ENCODE measurements at places on chromosomes 13 and 19.

DNA sequence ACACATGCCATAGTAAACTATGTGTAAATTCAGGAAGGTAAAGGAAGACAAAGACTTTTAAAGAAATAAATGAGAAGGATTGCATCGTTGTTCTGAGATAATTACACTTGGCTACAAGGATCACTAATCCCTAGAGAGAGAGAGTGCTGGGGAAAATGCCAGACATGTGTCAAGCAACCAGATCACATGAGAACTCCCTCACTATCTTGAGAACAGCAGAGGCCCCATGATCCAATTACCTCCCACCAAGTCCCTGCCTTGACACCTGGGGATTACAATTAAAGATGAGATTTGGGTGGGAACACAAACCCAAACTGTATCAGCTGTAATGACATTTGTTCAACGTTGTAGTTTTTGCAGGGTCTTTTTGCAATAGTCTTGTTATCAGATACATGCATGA lies 1600.9 kb upstream of the MIR17HG start:
- DNase-seq, result no peak

DNA sequence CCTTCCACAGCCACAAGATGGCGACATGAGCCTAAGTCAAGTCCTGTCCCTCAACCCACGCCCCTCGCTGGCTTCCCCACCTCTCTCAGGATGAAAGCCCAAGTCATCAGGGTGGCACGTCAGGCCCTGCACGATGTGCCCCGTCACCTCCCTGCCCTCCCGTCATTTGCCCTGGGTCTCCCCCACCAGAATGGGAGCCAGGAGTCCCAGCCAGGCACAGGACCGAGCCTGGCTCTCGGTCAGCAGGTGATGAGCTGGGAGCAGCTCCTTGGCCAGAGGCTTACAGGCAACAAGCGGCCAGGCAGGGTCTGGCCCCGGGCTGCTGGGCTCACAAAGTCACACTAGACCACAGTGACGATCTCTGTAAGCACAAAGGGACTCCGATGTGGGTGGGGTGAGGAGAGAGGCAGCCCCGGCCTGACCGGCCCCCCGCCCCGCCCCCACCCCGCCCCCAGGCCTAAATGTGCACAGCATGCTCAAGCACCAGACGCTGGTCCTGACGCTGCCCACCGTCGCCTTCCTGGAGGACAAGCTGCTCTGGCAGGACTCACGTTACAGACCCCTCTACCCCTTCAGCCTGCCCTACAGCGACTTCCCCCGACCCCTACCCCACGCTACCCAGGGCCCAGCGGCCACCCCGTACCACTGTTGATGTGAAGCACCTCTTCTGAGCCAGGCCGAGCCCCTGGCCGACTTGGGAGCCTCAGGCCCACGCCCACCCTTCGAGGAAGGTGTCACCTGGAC lies 7.3 kb downstream of the MRPL4 start:
- peak; percentile 70 for DNase-seq

DNA sequence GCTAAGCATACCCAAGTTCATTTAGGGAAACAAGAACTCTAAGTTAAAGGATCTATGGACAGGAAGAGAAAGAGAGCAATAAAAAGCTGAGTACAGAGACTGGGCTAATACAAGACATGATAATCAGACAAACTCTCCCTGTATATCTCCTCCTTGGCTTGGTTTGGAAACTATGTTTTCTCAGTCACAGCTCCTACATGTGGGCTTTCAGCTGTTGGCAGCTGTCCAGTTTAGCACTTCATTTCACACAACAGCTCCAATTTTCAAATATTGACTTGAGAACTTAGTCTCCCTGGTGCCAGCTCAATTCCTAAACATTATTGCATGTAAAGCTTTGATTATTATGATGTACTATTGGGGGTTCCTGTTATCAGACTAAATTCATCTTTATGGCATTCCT lies 222.8 kb upstream of the OBI1 start:
- no peak for DNase-seq

- no peak for DNase-seq
Observed at GRCh38 chr13:20313896-20314295, 81.8 kb upstream of the GJB6 start.

- DNase-seq, result no peak
Observed at GRCh38 chr13:94630858-94631257, 29.2 kb downstream of the GPR180 start.

GRCh38 chr19:42226886-42227285 lies 6.8 kb downstream of the ZNF526 start:
- no peak for DNase-seq

DNA sequence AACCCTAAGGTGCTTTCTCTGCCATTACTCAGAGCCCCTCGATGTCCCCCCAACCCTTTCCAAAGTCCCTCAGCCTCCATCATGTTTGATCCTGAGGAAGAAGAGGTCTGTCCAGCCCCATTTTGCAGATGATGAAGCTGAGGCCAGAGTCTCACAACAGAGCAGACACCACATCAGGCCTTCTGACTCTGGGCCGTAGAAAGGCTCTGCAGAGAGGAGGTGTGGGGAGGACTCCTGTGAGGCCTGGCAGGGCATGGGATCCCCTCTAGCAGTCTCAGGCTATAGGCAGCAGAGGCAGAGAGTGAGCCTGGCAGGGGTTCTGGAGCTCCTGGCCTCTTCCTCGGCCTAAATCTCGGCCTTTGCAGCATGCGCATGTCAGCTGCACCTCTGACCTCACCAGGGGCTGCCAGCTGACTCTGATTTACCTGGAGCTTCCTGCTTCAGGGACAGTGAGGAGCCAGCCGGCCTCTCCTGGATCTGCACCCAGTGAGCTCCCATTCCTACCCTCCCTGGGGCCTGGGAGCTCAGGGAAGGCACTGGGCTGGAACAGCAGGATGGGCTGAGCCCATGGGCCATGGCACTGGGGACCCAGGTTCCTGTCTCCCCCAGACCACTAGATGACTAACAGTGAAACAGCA lies 41.7 kb upstream of the VSTM2B start:
- no peak for DNase-seq

DNA sequence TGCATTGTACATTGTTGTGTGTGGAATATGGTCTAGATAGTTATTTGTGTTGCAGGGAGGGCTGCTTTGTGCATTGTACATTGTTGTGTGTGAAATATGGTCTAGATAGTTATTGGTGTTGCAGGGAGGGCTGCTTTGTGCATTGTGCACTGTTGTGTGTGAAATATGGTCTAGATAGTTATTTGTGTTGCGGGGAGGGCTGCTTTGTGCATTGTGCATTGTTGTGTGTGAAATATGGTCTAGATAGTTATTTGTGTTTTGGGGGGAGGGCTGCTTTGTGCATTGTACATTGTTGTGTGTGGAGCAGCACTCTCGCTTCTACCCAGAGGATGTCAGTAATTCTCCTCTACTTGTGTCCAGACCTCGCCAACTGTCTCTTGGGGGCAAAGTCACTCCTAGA lies 36.3 kb upstream of the ZNF835 start:
- no peak for DNase-seq

GRCh38 chr13:30593001-30593400 lies 24.7 kb upstream of the USPL1 start:
- DNase-seq, result no peak

- DNase-seq, result no peak
Observed at GRCh38 chr19:3133793-3134116, 2.1 kb upstream of the GNA15 start.

- no peak for DNase-seq
Observed at GRCh38 chr13:108155185-108156106, 59.9 kb downstream of the LIG4 start.

- DNase-seq, result no peak
Observed at GRCh38 chr19:56699552-56699951, 28.0 kb upstream of the ZNF835 start.

DNA sequence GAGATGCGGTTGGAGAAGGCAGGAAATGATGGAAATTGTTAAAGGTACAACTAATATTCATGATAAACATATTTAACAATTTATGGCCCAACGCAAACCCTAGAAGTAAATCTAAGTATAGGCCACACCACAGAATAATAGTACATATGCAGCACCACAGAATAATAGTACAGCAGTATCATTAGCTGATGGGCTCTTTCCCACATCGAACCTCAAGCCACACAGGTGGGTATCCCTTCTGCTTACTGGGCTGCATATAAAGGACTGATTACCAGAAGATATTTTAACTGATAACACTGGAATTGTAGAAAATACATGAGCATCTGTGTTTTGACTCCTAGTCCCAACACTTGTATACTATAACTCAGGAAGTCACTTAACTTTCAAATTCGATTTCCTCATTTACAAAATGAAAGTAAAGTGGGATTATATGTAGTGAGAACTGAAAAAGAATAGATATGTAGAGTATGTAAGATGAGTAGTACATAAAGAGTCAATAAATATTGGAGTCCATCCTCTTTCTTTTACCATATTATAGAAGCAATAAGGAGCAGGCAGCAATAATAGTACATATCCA lies 91.5 kb downstream of the TSC22D1 start:
- DNase-seq, result peak; percentile 13

GRCh38 chr13:24276861-24277260 lies 32.5 kb upstream of the C1QTNF9 start:
- no peak for DNase-seq

GRCh38 chr13:27352698-27353097 lies 71.7 kb upstream of the GTF3A start:
- no peak for DNase-seq

- DNase-seq, result no peak
Observed at GRCh38 chr19:48925240-48925843, 8.2 kb upstream of the DHDH start.

DNA sequence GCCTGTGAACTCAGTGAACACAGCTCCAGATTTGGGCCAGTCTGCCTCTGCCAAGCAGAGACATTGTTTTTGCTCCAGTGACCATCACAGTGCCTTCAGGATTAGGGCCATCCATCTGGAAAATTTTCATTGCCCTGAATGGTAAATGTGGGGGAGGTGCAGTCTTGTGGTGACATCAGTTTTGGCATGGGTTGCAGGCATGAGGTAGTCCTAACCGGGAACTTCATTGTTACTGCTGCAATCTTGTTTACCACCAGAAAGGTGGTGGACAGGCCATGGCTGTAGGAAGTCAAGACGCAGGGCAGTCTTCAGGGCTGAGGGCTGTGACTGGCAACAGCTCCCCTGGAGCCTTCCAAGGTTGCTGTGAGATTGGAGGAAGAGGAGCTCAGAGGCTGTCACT lies 55.2 kb downstream of the SPATA13 start:
- DNase-seq, result no peak

- no peak for DNase-seq
Observed at GRCh38 chr13:94317063-94317491, 162.4 kb downstream of the DCT start.

DNA sequence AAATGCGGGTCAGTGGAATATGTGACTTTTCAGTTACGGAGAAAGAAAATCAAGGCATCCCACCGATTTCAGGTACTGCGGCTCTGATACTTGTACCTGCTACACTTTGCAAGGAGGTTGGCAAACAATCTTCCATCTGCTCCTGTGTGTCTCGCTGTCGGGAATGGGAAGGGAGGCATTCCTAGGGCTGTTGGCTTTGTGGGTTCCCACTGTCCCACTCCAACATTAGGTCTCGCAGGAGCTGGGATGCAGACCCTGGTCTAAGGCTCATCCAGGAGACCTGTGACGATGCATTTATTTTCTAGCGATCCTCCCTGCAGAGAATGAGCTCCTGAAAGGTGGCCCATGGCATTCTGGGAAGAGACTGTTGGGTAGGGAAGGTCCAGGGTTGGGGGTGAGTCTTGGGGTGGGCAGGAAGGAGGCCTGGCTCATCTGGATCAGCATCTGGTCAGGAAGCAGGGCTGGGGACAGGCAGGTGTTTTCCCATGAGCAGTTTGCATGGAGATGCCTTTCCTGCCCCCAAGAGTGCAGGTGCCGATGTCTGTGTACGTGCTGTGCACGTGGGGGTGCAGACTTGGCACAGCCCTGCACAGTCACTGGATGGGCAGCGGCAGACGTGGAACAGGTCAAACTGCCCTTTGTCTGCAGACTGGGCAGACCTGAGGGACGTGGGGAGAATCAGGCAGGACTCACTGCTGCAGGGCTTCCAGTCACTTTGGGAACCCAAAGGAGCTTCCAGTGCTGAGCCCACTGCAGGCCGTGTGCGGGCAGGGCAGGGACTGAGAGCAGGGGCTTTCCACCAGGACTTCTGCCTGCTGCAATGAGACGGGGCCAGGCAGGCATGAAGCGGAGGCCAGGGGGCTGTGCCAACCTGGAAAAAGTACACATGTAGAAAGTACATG lies 152.4 kb downstream of the TEX29 start:
- DNase-seq, result no peak

GRCh38 chr19:10601999-10602329 lies 14.9 kb upstream of the AP1M2 start:
- DNase-seq, result no peak

GRCh38 chr19:22882797-22883196 lies 50.7 kb downstream of the ZNF723 start:
- no peak for DNase-seq

DNA sequence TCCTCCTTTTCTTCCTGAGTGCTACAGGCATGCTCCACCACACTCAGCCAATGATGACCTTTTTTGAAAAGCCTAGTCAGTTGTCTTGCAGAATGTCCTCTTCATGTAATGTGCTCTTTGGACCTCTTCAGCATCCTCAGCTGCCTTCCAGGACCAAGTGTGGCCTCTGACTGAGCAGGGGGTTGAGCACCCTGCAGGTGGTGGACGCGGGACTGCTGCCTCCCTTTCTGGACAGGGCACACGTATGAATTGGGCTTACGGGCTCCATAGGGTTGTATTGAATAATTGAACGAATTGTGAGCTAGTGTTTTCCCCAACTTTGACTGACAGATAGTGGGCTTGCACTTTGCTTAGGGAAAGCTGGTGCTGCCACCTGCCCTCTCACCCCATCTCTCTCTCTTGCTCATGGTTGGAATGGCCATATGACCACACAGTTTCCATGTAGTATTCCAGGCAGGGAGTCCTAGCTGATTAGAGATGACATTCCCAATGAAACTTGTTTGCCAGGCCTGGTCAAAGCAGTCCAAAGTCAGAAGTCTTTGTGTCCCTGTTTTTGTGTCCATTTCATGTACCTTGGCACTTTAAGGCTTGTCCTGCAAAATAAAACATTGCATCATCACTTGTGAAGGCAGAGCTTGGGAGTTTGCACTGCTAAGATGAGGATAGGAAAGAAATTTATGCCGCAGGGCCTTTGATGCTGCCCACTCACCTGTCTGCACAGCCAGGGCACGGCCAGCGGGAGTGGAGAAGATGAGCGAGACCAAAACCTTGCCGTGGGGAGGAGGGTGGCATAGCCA lies 76.3 kb upstream of the NPAS1 start:
- DNase-seq, result no peak

DNA sequence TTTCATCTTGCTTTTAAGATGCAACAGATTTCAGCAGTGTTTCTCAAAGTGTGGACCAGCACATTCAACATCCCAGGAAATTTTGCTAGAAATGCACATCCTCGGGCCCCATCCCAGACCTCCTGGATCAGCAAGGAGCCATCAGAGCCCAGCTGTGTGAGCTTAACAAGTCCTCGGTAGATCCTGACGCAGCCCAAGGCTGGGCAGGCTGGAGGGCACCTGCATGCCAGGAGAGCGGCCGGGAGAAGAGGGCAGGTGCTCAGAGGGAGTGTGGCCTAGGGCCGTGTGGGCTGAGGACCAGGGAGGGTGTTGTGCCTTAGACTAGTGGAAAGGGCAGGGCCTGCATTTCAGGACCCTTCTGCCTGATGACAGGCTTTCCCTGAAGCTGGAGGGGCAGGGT lies 2.2 kb upstream of the MCF2L start:
- DNase-seq, result no peak
